ENCODE measurements at places on chromosomes 1 and 21.
A peak's percentile ranks its signal among the peaks of the same experiment; 100 is the strongest.

GRCh38 chr1:39575191-39576015 is 1.2 kb downstream of the PABPC4 start:
- peak; percentile 89 for DNase-seq

- DNase-seq, result no peak
Observed at GRCh38 chr21:37458669-37459276, 92.2 kb downstream of the DYRK1A start.

DNA sequence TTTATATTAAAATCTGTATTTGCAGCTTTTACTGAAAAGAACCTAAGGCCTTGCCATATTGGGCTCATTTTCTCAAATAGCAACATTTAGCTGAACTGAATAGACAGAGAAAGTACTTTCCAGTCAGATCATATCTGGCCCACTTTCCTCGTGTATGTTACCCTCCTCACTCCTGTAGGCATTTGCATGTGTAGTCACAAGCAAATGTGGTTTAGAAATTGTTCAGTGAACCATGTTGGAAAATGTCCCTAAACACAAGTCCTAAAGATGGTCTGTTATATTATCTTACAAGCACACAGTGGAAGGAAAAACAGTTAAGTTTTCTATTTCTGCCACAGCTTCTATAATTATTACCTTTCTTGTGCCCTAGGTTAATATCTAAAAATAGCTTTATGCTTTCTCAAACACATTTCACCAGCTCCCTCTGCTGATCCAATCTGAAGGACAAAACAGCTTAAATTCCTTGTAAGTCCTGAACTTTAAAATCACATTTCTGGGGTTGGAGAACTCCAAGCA is 606 bp upstream of the FMO4 start:
- DNase-seq, result peak; percentile 2

- DNase-seq, result peak; percentile 41
Observed at GRCh38 chr1:197145446-197146024, 934 bp downstream of the ASPM start.

- peak; percentile 77 for DNase-seq
Observed at GRCh38 chr1:58781541-58782177, 2.2 kb downstream of the JUN start.

GRCh38 chr21:26834181-26834905 is 10.9 kb downstream of the ADAMTS1 start:
- DNase-seq, result peak; percentile 54

GRCh38 chr1:113744114-113744513 is 15.2 kb downstream of the PHTF1 start:
- no peak for DNase-seq

GRCh38 chr1:113545210-113545609 is 154.9 kb downstream of the MAGI3 start:
- DNase-seq, result no peak

- no peak for DNase-seq
Observed at GRCh38 chr21:34522284-34522683, 10.3 kb upstream of the KCNE1 start.

- DNase-seq, result no peak
Observed at GRCh38 chr21:46289655-46290179, 3.6 kb downstream of the YBEY start.

DNA sequence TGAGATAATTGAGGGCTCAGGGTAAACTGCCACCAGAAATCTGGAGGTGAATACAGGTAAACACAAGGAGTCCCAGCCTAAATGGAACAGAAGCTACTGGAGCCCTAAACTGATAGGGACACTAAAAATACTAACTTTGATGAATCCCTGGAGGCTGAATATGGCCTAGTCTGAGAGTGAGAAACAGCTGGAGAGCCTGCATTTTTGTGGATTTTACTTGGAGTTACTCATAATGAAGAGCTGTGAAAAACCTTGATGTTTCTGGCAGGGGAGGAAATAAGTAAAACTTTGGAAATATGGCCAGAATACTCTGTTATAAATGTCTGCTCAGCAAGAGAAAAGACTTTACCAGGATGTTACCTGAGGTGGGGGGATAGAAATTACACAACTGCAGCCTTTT is 164.4 kb downstream of the LIPI start:
- peak; percentile 15 for DNase-seq

- no peak for DNase-seq
Observed at GRCh38 chr21:44712203-44713028, 1.0 kb upstream of the TSPEAR start.

GRCh38 chr1:58251430-58252073 is 295.0 kb downstream of the OMA1 start:
- peak; percentile 38 for DNase-seq

DNA sequence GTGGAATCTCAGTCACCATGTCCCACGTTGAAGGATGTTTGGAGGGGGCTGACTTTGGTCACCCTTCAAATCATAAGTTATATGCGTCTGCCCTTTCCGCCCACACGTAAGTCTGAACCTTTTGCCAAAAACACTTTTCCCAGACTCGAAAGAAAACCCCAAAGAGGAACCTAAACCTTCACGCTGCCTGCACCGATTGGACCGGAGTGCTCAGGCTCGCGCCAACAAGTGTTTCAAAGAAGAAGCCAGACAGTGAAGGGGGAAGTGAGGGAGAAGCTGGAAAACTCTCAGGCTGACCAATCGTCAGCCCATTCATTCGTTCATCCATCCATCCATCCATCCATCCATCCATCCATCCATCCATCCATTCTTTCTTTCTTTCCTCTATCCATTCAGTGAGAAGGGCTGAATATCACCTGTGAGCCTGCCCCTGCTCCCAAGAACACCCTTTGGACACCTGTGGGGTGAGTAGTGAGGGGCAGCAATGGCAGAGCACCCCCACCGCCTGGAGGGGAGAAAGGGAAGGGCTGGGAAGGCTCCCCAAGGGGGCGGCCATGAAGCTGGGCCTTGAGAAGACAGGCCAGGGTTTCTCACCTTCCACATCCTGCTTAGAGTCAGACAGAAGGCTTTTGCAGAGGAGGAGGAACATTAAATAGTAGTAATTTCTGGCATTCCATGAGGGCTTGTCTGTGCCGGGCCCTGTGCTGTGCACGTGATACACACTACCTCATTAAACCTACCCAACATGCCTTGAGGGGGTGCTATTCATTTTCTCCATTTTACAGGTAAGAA is 27.1 kb upstream of the RUNX3 start:
- DNase-seq, result no peak

- DNase-seq, result no peak
Observed at GRCh38 chr1:86775395-86775794, 71.0 kb downstream of the SH3GLB1 start.

- DNase-seq, result peak; percentile 90
Observed at GRCh38 chr1:115258302-115258866, 79.7 kb downstream of the NGF start.

DNA sequence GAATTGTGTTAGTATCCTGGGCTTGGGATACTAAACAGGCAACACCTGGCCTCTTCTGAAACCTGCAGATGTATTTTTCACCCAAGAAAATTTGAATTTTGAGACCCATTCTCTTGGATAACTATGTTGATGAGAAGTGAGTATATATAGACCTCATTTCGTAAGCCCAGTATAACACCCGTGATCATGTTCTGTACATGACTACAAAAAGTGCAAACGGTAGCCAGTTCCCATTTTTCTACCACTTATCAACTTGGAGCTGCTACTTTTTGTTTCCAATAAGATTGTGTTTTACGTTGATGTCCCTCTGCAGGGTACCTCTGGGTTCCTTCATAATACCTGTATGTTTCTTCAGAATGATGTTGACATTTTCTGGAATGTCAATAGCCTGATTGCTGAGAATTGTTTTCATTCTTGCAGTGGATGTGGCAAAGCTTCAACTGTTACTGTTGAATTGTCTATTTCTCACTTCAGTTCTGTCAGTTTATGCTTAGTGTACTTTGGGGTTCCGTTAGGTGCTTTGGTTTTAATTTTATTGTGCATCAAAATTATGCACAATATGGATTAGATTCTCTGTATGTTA is 48.1 kb downstream of the ZFYVE9 start:
- no peak for DNase-seq

GRCh38 chr1:15994590-15995351 is 9.3 kb upstream of the SRARP start:
- peak; percentile 78 for DNase-seq

- no peak for DNase-seq
Observed at GRCh38 chr21:36701756-36702621, 3.1 kb downstream of the SIM2 start.

GRCh38 chr1:1428174-1428573 is 7.1 kb upstream of the ANKRD65 start:
- no peak for DNase-seq

DNA sequence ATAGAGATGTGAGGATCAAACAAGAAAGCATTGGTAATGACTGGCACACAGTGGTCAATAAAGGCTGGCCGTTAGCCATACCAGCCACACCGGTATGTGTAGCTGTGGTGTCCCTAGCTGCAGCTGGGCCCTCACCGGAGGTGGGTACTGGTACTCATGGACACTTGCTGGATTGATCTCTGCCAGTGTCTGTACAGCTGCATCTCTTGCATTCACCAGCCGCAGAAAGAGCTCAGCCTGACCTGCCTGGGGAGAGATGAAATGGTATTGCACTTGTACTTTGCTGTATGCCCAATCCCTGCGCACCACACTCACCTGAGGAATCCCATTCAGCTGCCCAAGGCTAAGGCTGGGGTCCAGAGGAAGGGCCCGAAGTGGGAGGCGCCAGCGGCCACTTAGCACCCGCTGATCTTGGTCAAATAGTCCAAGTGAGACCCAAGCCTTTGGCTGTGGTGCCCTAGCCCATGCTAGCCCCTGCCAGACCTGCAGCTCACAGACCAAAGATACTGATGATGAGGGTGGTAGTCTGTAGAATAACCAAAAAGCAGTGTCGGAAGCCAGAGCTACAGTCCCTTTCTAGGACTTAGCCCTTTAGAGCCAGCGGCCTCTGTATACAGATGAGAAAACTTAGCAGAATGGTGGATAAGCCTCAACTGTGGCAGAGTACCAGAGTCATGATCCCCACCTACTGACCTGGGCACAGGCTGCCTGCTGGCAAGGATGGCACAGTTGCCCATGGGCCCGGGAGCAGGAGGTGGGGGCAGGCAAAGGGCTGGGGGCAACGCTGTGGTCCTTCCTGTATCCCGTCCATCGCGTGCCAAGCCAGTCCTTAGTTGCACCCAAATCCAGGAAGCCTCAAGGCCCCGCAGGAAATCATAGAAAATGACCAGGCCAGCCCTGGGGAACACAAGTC is 3.0 kb downstream of the CCDC17 start:
- no peak for DNase-seq

GRCh38 chr1:19936061-19936750 is 12.8 kb upstream of the PLA2G2E start:
- no peak for DNase-seq

- DNase-seq, result peak; percentile 3
Observed at GRCh38 chr1:196779093-196779492, 4.5 kb downstream of the CFHR3 start.

DNA sequence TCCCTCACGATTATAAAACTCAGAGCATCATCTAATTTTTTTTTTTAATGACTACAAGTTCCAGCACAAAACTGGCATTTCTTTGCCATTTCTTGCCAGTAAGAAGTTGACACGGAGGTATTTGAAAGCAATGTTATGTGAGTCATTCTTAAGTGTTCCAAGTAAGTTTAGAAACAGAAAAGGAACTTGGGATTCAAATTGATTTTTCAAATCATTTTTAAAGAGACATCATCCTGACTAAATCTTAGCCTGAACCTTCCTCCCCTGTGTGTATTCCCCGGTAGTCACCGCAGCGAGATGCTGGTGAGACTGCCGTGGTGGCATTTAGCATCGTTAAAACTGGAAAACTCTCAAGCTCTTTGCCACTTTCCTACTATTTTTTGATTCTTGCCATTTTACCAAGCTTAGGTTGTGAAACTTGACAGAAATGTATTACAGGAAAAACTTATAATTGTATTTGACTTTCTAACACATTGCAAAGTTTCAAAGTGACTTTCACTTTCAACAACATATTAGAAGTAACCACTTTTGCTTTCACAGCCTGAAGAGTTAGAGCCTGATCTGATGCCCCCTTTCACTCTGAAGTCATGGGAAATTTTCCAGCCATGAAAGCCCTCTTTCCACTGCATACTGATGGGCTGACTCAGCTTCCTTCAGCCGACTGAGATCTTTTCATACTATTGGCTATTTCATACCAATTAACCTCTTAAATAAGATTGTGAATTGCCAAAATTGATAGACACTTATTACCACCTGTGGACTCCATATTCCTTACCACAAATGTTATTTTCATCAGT is 61.4 kb downstream of the OLFML2B start:
- peak; percentile 89 for DNase-seq

GRCh38 chr21:42513985-42514882 is 582 bp downstream of the SLC37A1 start:
- DNase-seq, result peak; percentile 26

- peak; percentile 33 for DNase-seq
Observed at GRCh38 chr1:97350241-97350640, 570.6 kb downstream of the DPYD start.

DNA sequence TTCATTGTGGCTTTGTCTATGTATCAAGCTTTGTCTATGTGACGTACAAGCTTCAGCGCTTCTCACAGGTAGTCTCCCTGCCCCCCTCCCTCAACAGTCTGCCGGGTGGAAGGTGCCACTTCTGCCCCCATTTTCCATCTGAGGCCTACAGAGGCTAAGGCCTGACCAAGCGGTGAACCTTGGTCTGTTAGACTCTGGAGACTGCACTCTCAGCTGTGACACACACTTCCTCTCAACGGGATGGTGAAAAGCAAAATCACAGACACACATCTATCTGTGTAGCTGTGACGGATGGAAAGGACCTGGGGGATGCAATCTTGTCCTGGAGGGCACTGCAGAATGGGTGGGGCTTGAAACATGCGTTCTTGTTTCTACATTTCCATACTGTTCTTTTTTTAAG is 152.9 kb upstream of the EDN2 start:
- DNase-seq, result no peak

- no peak for DNase-seq
Observed at GRCh38 chr1:175138579-175138978, 54.0 kb downstream of the KIAA0040 start.

DNA sequence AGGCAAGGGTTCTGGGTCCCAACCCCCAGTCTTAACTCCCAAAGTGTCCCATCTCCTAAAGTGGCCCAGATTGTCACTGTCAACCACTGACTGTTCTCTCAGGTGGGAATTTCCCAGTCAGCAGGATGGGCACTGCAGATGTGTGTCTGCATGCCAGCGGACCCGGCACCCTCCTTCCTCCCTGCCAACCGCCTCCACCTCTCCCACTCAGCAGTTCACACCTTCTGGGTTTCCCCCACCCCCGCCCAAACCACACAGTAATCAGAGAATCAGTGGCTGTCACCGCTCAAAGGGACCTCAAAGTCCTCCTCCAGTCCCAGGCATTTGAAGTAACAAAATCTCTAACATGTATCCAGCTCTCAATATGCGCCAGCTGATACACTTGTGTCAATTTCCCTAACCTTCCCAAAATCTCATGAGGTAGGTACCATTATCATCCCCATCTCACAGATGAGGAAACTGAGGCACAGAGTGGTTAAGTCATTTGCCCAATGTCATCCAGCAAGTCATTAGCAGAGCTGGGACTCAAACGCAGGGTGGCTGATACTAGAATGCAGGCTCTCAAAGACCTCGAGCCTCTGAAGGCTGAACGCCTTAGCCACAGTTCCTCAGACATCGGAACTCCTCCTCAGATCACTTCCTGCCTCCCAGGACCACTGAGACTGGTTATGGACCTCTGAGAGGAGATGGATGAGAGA is 4.8 kb downstream of the RUNX3 start:
- DNase-seq, result no peak

All from GM23248 (cell line).